ENCODE measurements at places on chromosomes 13 and 19.

DNA sequence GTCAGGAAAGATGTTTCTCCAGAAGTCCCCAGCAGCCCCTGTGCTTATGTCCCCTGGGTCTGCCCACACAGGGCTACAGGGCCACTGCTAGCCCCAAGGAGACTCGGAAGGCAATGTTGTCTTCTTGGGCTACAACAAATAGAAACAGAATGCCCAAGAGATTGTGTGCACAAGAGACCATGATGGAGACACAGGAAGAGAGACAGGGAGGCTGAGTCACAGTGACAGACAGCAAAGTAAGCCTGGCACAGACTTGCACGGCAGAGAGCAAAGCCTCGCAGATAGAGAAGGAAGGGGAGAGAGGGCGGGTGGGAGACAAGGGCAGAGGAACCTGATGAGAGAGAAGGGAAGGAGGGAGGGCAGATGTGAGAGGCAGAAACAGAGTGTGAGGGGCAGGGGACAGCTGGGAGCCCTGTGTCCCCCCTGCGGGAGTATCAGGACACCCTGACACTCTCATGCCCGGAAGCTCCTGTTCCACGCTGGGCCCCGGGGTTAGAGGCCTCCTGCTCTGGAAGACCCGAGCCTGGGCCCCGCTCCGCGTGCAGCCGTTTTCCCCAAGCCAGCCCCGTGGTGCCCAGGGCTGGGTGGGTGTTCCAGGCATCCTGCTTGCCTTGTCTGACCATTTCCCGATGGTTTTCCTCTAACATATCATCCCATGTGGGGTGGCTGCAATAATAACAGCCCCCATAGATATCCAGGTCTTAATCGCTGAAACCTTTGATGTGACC, 2.7 kb upstream of the PLA2G4C start:
- DNase-seq, result no peak
- no peaks in the 10 kb centered on the region for H3K27me3 ChIP-seq
- peaks cover 10% of the 10 kb centered on the region for H3K4me1 ChIP-seq

- H3K4me1 ChIP-seq, result no peaks in the 10 kb centered on the region
- H3K27me3 ChIP-seq, result no peaks in the 10 kb centered on the region
- DNase-seq, result no peak
- H3K4me3 ChIP-seq, result no peak overlapping the region
- no peak overlapping the region for H3K27ac ChIP-seq
Observed at GRCh38 chr13:30645629-30646028, 27.9 kb downstream of the USPL1 start.

DNA sequence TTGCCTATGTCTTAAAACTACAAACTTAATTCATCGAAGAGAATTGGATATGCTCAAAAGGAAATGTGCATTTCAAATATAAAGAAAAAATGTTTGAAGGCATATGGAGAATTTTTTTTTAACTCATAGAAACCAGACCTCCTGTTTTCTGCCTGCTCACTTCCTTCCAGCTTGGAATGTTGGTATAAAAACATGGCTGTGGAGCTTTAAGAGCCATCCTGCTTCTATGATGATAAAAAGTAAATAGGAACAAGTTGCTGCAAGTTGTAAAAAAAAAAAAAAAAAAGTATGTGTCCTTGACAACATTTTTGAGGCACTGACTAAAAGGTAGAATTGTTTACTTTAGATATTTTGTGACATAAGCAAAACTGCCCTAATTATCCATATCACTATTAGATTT, 1230.7 kb downstream of the PCDH9 start:
- peaks cover 9% of the 10 kb centered on the region for H3K36me3 ChIP-seq
- H3K4me1 ChIP-seq, result no peaks in the 10 kb centered on the region
- no peak overlapping the region for H3K27ac ChIP-seq
- no peak overlapping the region for H3K4me3 ChIP-seq

GRCh38 chr19:40241125-40241808, 14.8 kb upstream of the CCNP start:
- H3K4me3 ChIP-seq, result no peak overlapping the region
- H3K4me1 ChIP-seq, result peaks cover 18% of the 10 kb centered on the region
- DNase-seq, result no peak
- H3K36me3 ChIP-seq, result peaks cover 35% of the 10 kb centered on the region
- H3K27me3 ChIP-seq, result no peaks in the 10 kb centered on the region

GRCh38 chr13:113562844-113563243, 21.7 kb upstream of the TFDP1 start:
- H3K4me3 ChIP-seq, result no peak overlapping the region
- H3K36me3 ChIP-seq, result no peaks in the 10 kb centered on the region
- no peaks in the 10 kb centered on the region for H3K27me3 ChIP-seq
- H3K4me1 ChIP-seq, result peaks cover 6% of the 10 kb centered on the region
- DNase-seq, result peak; percentile 42

DNA sequence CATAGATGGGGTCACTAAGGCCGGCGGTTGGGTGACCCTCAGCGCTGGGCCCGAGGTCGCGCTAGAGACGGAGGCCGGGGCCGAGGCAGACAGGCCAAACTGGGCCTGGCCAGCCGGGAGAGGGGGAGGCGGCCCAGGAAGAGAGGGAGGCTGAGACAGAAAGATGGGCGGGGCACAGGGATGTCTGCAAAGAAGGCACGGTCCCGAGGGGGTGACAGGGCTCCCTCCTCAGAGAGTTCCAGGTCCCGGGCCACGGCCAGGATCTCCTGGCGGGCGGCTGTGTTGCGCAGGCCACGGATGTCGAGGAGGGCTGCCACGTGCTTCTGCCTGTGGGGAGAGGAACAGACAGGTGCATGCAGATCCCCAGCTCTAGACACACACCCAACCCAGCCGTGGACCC, 32.2 kb downstream of the EXOC3L2 start:
- peaks cover 81% of the 10 kb centered on the region for H3K4me1 ChIP-seq
- H3K36me3 ChIP-seq, result no peaks in the 10 kb centered on the region
- H3K27ac ChIP-seq, result peak overlapping the region; percentile 86
- no peak overlapping the region for H3K4me3 ChIP-seq
- no peaks in the 10 kb centered on the region for H3K27me3 ChIP-seq

- peaks cover 9% of the 10 kb centered on the region for H3K27me3 ChIP-seq
- H3K4me1 ChIP-seq, result peaks cover 20% of the 10 kb centered on the region
- H3K4me3 ChIP-seq, result no peak overlapping the region
- H3K27ac ChIP-seq, result no peak overlapping the region
- no peak for DNase-seq
- H3K36me3 ChIP-seq, result no peaks in the 10 kb centered on the region
Observed at GRCh38 chr13:51547425-51548176, 36.7 kb upstream of the WDFY2 start.

DNA sequence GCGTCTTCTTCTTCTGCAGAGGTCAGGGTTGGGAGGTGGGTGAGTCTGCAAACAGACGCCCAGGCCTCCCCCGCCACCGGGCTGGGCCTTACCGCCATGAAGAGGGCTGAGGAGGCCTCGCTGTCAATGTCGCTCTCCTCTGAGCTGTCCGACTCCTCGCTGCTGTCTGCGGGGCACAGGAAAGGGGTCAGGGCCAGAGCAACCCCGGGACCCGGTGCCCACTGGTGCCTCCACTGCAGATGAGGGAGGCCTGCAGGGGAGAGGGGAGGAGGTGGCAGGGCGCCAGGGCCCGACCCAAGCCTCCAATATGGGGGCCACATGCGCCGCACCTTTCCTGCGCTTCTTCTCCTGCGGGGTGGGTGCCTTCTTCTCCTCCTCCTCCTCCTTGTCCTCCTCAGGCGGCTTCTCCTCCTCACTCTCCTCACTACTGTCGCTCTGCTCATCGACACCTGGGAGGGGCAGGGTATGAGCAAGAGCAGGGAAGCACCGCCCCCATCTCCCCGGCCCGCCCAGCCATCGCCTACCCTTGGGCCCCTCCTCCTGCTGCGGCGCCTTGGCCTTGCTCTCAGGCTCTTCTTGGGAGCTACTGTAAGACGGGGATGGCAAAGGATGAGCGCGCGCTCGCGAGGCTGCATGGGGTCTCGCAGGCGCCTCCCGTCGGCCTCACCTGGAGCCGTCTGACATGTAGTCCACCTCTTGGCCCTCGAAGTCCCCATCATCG, 5.5 kb upstream of the PSPN start:
- no peak for DNase-seq
- no peak overlapping the region for H3K4me3 ChIP-seq
- H3K36me3 ChIP-seq, result peaks cover 37% of the 10 kb centered on the region
- H3K4me1 ChIP-seq, result peaks cover 7% of the 10 kb centered on the region

GRCh38 chr19:32682317-32682716, 6.7 kb downstream of the RGS9BP start:
- no peaks in the 10 kb centered on the region for H3K36me3 ChIP-seq
- H3K27ac ChIP-seq, result no peak overlapping the region
- DNase-seq, result no peak
- H3K4me1 ChIP-seq, result peaks cover 2% of the 10 kb centered on the region
- no peak overlapping the region for H3K4me3 ChIP-seq
- peaks cover 18% of the 10 kb centered on the region for H3K27me3 ChIP-seq

- no peaks in the 10 kb centered on the region for H3K4me1 ChIP-seq
- H3K36me3 ChIP-seq, result no peaks in the 10 kb centered on the region
- no peak overlapping the region for H3K4me3 ChIP-seq
- peaks cover 12% of the 10 kb centered on the region for H3K27me3 ChIP-seq
- DNase-seq, result no peak
Observed at GRCh38 chr19:41031916-41032315, 40.8 kb downstream of the CYP2B6 start.

GRCh38 chr13:24997367-24997967, 98.5 kb upstream of the PABPC3 start:
- no peak overlapping the region for H3K4me3 ChIP-seq
- no peak overlapping the region for H3K27ac ChIP-seq
- H3K27me3 ChIP-seq, result peaks cover 14% of the 10 kb centered on the region
- H3K4me1 ChIP-seq, result peaks cover 18% of the 10 kb centered on the region
- no peak for DNase-seq

- peaks cover 30% of the 10 kb centered on the region for H3K4me1 ChIP-seq
- peaks cover 11% of the 10 kb centered on the region for H3K36me3 ChIP-seq
- DNase-seq, result no peak
- no peak overlapping the region for H3K4me3 ChIP-seq
- H3K27ac ChIP-seq, result no peak overlapping the region
Observed at GRCh38 chr13:93872376-93872775, 607.1 kb downstream of the DCT start.

DNA sequence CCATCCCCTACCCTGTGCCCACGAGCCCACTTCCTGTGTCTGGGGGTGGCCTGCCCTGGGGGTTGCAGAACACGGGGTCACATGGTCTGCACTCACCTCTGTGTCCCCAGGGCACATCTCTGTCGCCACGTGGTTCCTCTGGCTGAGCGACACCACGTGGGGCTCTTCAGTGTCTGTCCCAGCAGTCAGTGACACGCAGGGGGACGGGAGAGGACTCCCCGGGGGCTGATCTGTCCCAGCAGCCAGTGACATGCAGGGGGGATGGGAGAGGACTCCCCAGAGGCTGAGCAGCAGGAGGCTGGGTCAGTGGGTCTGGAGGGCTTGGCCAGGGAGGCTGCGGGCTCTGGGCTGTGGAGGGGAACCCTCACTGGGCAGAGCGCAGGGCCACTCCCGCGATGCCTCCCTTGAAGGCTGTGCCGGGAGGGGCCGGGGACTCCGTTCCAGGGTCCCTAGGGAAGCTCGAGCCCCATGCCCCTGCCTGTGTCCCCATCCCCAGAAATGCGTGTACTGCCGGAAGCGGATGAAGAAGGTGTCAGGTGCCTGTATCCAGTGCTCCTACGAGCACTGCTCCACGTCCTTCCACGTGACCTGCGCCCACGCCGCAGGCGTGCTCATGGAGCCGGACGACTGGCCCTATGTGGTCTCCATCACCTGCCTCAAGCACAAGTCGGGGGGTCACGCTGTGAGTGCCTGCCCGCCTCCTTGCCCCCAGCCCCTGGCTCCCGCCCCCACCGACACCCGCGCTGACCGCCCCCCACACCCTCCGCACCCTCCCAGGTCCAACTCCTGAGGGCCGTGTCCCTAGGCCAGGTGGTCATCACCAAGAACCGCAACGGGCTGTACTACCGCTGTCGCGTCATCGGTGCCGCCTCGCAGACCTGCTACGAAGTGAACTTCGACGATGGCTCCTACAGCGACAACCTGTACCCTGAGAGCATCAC, 174.8 kb downstream of the KDM4B start:
- no peak overlapping the region for H3K4me3 ChIP-seq
- H3K4me1 ChIP-seq, result peaks cover 24% of the 10 kb centered on the region
- DNase-seq, result no peak
- peaks cover 26% of the 10 kb centered on the region for H3K36me3 ChIP-seq

GRCh38 chr13:25633093-25633492, 261.3 kb downstream of the ATP8A2 start:
- no peaks in the 10 kb centered on the region for H3K27me3 ChIP-seq
- no peak overlapping the region for H3K27ac ChIP-seq
- no peak for DNase-seq
- H3K4me3 ChIP-seq, result no peak overlapping the region
- H3K4me1 ChIP-seq, result peaks cover 32% of the 10 kb centered on the region

Data from osteocyte (in vitro differentiated cells).